Tibial nerve (tissue), 4 donors: ENCODE measurements at places on chromosomes 3 and 15. TPM values are rescaled to one million over a fixed set of nuclear protein-coding genes. Genes with fewer than 3 reads are reported as not detected.

- no peaks in the 10 kb centered on the region for H3K27me3 ChIP-seq
- peaks cover 19% of the 10 kb centered on the region for H3K4me1 ChIP-seq
- H3K36me3 ChIP-seq: no peaks in the 10 kb centered on the region
- peak overlapping the region; percentile 86 for H3K27ac ChIP-seq
- no peak for DNase-seq
Observed at GRCh38 chr3:125374501-125374995, 577 bp downstream of the ZNF148 start.

- H3K36me3 ChIP-seq: no peaks in the 10 kb centered on the region
- H3K27me3 ChIP-seq: no peaks in the 10 kb centered on the region
- no peak overlapping the region for H3K4me3 ChIP-seq
- no peak overlapping the region for H3K27ac ChIP-seq
Observed at GRCh38 chr3:42398080-42398479, 12.3 kb downstream of the LYZL4 start.

GRCh38 chr15:42576776-42577175, 1.4 kb downstream of the STARD9 start:
- H3K27ac ChIP-seq: peak overlapping the region; percentile 93
- no peaks in the 10 kb centered on the region for H3K36me3 ChIP-seq
- H3K27me3 ChIP-seq: no peaks in the 10 kb centered on the region
- no peak for DNase-seq

GRCh38 chr15:76059320-76060117, at the start of gene TMEM266:
Gene TMEM266 (plus strand): TSS chr15:76059985. CDS start chr15:76134264, 74,279 bp downstream.
- H3K27me3 ChIP-seq: peaks cover 41% of the 10 kb centered on the region
- no peaks in the 10 kb centered on the region for H3K36me3 ChIP-seq
- DNase-seq: no peak
- peak within 1 kb of the TSS; percentile 41 for H3K4me3 ChIP-seq

DNA sequence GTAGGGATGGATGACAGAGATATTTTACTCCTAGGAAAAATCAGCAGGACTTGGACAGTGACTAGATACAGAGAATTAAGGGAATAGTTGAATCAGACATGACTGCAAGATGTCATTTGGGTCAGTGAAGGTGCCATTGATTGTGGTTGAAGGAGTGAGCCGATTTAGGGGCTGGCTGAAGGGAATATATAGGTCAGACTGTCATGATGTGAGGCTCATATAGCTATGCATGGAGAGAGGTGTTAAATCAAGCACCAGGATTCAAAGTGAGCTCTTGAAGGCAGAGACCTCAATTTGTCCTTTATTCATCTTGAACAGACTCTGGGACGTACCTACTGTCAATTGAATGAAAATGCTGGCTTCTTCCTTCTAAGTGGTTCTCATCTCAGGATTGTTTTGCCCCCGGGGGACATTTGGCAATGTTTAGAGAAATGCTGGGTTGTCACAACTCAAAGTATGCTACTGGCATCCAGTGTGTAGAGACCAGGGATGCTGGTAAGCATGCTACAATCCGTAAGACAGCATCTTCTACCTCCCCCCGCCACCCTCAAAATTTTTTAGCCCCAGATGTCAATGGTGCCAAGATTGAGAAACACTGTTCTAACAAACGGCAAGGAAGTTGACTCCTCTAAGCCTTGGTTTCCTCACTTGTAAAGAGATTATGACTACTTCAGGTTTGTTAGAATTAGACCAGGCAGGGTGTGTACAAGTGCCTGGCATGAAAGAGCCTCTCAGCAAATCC, 7.8 kb downstream of the ATP2C1 start:
- no peak overlapping the region for H3K4me3 ChIP-seq
- H3K27ac ChIP-seq: no peak overlapping the region
- no peaks in the 10 kb centered on the region for H3K36me3 ChIP-seq
- no peak for DNase-seq

- H3K27me3 ChIP-seq: no peaks in the 10 kb centered on the region
- no peak overlapping the region for H3K4me3 ChIP-seq
- no peaks in the 10 kb centered on the region for H3K36me3 ChIP-seq
- H3K4me1 ChIP-seq: no peaks in the 10 kb centered on the region
- no peak for DNase-seq
Observed at GRCh38 chr3:24923570-24923969, 428.9 kb upstream of the THRB start.

DNA sequence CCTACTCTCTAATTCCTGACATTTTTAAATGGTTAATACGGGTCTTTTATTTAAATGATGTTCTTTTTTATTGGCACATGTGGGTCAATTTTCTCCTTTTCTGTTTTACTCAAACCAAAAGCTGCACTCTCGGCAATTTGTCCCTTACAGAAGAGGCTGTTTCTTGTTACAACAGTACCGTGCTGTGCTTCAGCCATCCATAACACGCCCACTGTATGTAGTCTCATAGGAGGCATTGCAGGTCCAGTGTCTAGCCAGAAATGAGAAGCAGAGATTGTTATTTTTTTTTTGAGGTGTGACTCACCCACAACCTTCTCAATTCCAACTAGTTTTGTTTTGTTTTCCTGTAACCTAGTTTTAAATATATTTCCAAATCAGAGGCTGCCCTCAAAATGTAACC, 164.6 kb downstream of the GMNC start:
- no peaks in the 10 kb centered on the region for H3K4me1 ChIP-seq
- DNase-seq: no peak
- H3K27ac ChIP-seq: no peak overlapping the region
- H3K27me3 ChIP-seq: no peaks in the 10 kb centered on the region
- H3K4me3 ChIP-seq: no peak overlapping the region

DNA sequence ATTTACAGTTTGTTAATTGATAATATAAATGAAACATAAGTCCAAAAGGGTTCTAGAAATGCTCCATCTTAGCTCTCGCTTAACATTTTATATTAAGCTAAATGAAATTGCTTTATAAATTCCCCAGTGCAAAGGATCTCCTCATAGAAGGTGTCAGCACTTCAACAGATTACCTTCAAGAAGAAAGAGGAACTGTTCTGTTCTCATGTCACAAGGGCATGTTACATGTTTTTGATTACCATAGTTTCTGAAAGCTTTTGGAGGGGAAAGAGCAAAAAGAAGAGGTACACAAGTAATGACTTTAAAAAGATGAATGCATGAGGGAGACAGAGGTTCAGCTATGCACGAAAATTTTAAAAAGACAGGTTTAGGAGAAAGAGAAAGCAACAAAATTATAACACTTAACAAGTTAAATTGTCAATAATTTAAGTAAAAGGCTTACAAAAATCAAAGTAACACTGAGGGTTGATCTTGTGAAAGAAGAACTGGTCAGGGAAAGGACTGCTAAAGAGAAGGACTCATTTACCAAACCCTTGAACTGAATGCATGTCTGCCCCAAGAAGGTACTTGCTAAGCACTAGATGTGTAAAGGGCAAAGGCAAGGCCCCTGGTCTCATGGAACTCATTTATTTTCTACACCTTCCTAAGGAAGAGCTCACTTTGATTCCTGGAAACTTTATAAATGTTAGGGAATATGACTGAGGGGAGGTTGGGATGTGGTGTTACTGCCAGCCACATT, 45.1 kb downstream of the CCDC191 start:
- peaks cover 2% of the 10 kb centered on the region for H3K36me3 ChIP-seq
- no peak overlapping the region for H3K27ac ChIP-seq
- H3K4me1 ChIP-seq: no peaks in the 10 kb centered on the region

- no peaks in the 10 kb centered on the region for H3K27me3 ChIP-seq
- H3K4me1 ChIP-seq: no peaks in the 10 kb centered on the region
- DNase-seq: no peak
- no peak overlapping the region for H3K4me3 ChIP-seq
Observed at GRCh38 chr15:77554306-77555080, 78.2 kb downstream of the LINGO1 start.

DNA sequence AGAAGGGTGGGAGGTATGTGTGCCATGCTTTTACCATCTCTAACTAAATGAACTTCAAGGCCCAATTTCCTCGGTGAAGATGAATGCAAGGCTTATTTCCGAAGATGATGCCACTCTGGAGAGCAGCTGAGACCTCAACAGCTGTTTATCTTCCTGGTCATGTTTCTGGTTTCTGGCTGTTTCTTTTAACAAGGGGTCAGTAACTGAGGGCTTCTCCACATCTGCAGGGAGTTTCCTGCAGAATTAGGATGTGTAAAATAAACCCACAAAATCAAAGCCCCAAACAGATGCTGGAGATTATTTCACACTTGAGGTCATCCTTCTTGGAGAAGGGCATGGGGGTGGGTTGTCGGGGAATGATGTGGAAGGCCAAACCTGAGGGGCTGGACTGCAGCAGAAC, 220.3 kb downstream of the THSD4 start:
- no peak overlapping the region for H3K4me3 ChIP-seq
- no peak for DNase-seq
- H3K27ac ChIP-seq: no peak overlapping the region
- H3K4me1 ChIP-seq: no peaks in the 10 kb centered on the region

DNA sequence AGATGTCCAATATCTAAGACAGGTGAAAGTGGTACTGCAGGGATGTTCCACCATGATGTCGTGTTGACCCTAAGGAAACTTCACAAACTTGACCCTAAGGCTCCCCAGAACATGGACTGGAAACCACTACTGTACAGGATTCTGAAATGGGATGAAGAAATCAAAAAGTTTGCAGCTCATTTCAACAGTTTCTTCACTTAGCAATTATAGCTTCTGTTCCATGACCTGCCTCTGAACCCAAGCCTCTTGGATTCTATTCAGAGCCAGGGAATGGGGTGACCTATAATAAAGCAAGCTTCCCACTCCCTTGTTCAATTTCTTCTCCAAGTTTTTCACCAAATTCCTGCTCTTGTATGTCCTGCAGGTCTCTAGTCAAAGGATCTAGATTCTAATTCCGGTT, 40.7 kb downstream of the DUT start:
- peaks cover 22% of the 10 kb centered on the region for H3K4me1 ChIP-seq
- no peaks in the 10 kb centered on the region for H3K27me3 ChIP-seq
- no peak for DNase-seq

- H3K27me3 ChIP-seq: no peaks in the 10 kb centered on the region
- H3K36me3 ChIP-seq: no peaks in the 10 kb centered on the region
- H3K4me1 ChIP-seq: no peaks in the 10 kb centered on the region
Observed at GRCh38 chr15:80873366-80873952, 94.3 kb downstream of the CEMIP start.

DNA sequence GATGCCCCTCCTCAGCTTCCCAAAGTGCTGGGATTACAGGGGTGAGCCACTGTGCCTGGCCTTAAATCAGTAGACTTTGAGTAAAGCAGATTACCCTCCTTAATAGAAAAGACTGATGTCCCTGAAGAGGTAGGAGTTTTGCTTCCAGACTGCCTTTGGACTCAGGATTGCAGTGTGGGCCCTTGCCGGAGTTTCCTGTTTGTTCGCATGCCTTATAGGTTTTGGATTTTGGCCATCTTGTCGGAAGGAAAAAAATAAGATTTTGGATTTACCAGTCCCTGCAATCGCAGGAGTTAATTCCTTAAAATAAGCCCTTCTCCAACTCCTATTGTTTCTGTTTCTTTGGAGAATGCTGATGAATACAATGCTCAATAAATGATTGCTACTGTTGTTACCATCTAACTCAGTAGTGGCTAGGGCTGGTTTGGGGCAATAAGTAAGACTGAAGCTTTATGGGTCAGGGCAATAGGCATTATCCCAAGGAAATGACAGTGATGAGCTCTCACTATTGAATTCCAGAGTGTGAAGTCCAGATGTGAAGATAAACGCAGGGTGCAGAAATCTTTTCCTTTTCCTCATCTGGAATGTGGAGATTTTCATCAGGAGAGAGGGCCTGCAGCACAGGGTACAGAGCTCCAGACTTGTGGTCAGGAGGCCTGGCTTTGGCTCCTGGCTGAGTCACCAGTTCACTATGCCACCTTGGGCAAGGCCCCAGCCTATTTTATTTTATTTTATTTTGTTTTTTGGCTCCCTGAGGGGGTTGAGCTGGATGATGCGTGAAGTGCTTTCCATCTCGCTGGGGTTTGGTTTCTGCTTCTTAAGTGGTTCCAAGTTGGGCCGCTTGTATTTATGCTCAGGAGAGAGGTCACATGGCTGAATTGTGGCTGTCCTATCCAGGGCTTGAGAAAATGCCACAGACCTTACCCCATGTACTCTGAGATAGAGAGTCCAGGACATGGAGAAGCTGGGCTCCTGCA, 25.3 kb downstream of the FOXL2 start:
- H3K4me3 ChIP-seq: no peak overlapping the region
- H3K27ac ChIP-seq: no peak overlapping the region
- no peaks in the 10 kb centered on the region for H3K27me3 ChIP-seq
- no peaks in the 10 kb centered on the region for H3K36me3 ChIP-seq
- no peaks in the 10 kb centered on the region for H3K4me1 ChIP-seq

DNA sequence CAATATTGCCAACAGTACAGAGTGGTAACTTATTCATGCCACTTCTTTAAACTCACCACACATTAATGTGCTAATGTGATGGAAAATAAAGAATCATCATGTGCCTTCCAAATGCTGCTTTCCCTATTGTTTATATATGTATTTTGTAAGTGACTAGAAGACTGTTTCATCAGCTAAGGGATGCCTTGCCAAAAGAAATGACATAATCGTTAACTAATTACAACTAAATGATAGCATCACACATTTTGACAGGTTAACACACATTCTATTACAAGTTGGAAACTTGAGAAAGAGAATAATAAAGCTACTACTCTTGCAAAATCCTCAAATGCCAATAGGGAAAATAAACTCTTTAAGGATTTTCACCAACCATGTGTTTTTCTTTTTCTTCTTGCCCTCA, 329.9 kb upstream of the AGTR1 start:
- no peak for DNase-seq
- no peaks in the 10 kb centered on the region for H3K36me3 ChIP-seq
- no peaks in the 10 kb centered on the region for H3K4me1 ChIP-seq
- no peak overlapping the region for H3K4me3 ChIP-seq
- no peak overlapping the region for H3K27ac ChIP-seq

Gene ARL14
- not detected for total RNA-seq

Gene C3orf20
- total RNA-seq: not detected

Gene C3orf49
- total RNA-seq: not detected
